ENCODE measurements at places on chromosomes 7 and 10.

- no peak overlapping the region for H3K4me3 ChIP-seq
- DNase-seq, result no peak
- H3K4me1 ChIP-seq, result no peaks in the 10 kb centered on the region
- no peak overlapping the region for H3K27ac ChIP-seq
- H3K36me3 ChIP-seq, result no peaks in the 10 kb centered on the region
- H3K27me3 ChIP-seq, result no peaks in the 10 kb centered on the region
These were observed 57.3 kb upstream of the FGFR2 start for GRCh38 chr10:121655254-121656144.

DNA sequence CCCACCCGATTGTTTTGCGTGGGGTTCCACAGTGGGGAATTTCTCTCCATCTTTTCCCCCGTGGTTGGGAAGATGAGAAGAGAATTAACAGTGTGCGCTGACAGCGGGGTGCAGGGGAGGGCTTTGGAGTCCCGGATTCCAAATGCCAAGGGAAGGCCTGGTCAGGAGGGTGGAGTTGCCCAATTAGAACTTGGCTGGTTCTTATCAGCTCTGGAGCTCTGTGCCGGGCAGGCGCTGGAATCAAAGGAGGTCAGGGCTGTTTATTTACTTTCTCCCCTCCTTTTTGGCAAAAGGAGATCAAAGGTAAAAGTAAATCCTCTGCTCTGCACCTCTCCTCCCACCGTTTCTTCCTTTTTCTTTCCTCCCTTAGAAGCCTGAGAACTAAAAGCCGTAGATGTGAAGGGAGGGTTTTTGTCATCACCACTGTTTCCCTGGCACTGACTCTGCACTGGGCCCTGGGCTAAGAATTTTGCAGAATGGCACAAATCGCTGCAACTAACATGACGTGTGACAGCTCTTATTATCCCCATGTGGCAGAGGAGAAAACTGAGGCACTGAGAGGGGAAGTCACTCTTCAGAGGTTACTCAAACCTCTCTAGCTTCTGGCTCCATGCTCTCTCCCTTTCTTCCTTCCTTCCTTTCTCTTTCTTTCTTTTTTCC is 95.2 kb upstream of the ZNF716 start:
- H3K27me3 ChIP-seq, result no peaks in the 10 kb centered on the region
- no peaks in the 10 kb centered on the region for H3K36me3 ChIP-seq
- no peak overlapping the region for H3K27ac ChIP-seq
- H3K4me3 ChIP-seq, result no peak overlapping the region

DNA sequence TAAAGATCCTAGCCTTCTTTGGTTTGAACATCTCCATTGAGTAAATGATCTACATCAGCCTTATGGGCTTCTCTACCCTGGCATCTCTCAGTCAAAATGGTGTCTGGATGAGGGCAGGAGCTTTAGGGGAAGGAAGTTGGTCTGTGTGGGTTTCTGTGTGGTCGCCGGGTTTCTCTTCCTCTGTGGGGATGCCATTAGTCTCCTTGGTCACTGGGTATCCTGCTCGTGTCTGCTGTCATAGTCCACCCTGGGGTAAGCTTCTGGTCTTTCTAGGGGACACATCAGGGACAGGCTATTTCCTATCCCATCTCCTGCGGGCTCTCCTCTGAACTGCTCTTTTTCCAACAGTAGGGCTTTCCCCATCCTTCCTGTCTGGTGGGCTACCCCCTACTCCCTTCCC is 150.3 kb upstream of the NPY start:
- H3K27ac ChIP-seq, result no peak overlapping the region
- no peak overlapping the region for H3K4me3 ChIP-seq

GRCh38 chr10:74179111-74179710 is 28.2 kb downstream of the ADK start:
- no peak overlapping the region for H3K27ac ChIP-seq
- no peaks in the 10 kb centered on the region for H3K27me3 ChIP-seq
- DNase-seq, result no peak
- no peaks in the 10 kb centered on the region for H3K36me3 ChIP-seq
- H3K4me1 ChIP-seq, result no peaks in the 10 kb centered on the region
- H3K4me3 ChIP-seq, result no peak overlapping the region

DNA sequence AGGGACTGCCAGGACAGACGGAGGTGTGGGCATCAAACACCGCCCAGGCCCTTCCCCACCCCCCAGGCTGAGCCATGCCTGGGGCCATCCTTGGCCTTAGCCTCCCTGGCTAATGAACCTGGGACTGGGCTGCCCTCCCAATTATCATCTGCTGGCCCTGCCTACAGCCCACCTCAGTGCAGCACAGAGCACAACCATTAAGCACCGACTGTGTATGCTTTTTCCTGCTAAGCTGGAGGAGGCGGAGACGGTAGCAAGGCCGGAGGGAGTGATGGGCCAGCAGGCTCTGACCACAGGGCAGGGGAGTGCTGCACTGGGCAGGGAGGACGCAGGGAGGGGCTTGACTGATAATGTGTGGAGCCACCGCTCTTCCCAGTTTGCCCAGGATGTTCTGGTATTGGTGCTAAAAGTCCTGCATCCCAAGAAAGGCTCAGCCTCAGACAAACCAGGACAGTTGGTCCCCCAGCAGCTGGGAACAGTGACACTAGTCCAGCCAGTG is 72.0 kb downstream of the C10orf143 start:
- H3K27ac ChIP-seq, result no peak overlapping the region
- DNase-seq, result no peak
- H3K36me3 ChIP-seq, result no peaks in the 10 kb centered on the region
- H3K27me3 ChIP-seq, result no peaks in the 10 kb centered on the region
- H3K4me3 ChIP-seq, result no peak overlapping the region
- H3K4me1 ChIP-seq, result no peaks in the 10 kb centered on the region
